ENCODE measurements at places on chromosomes 2 and 18.

DNA sequence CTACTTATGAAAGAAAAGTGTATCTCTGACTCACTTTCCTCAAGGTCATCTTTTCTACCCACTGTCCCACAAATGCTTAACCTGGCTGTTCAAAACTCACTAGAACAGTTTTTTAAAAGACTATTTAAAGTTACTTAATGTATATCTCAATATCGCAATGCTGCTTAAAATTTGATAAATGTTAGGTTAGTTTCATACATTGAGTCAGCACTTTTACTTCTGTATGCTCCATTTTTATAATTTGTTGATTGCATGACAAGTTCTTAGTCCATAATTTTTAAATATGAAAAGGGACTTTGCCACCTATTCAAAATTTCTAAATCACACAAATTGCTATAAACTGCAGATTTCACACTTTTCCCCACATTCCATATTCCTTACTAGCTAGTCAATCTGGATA, 231.7 kb upstream of the SLC39A10 start:
- DNase-seq = no peak

DNA sequence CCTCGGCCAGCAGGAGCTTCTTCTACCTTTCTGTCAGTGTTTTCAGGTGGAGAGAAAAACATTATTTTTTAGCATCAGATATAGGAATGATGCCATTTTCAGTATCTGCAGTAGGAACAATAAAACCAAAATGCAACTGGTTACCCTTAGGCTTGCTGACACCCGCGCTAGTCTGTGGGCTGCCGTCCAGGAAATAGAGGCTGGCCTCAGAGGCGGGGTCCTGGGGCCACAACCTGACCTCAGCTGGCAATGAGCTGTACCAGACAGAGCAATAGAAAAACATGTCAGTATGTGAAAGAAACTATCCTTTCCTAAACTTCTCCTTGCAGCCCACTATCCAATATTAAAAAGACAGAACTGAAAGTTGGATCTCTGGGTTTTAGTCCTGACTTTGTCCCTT, 4.6 kb upstream of the ST6GAL2 start:
- DNase-seq = no peak

DNA sequence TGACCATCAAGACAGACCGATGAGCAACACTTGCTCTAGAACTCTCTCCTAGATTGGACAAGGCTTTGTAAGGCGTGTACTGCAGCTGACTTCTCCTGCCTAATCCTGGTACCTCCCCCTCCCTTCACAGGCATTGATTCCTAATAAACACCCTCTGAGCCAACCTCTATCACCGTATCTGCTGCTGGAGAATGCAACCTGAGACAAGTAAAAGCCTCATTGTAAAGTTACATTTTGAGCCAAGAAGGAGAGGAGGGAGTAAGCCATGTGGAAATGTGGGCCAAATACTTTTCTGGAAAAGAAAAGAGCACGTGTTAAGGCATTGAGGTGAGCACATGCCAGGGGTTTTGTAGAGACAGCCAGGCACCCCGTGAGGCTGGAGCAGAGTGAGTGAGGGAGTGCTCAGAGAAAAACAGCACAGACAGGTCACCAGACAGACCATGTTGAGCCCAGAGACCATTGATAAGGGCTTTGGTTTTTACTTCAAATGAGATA, 2.6 kb upstream of the WDFY1 start:
- DNase-seq = no peak

DNA sequence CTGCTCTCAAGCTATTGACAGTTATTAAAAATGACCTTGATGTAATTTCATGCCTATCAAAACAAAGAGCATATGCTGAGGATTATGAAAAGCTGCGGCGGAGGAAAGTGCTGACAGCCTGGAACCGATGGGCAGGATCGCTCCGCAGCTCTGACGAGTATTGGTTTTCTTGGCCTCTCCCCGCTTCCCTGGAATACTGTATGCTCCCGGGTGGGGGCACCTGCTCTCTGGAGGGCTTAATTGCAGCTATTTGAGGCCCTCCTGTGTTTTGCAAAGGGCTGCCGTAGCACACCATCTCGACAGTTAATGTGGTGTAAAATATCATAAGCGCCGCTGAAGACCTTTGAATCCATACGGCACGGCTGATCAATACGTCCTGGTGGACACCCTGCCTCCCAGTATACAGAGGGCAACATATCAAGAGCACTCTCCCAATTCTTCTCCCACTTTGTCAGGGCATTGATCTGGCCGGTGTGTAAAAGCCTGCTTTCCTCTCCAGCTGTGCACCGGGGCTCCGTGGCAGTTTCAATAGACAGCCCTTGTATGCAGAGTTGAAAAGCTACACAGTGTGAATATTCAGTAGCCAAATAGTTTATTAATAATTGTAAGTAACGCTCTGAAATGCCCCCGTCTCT, 662.4 kb downstream of the GALR1 start:
- DNase-seq = no peak

DNA sequence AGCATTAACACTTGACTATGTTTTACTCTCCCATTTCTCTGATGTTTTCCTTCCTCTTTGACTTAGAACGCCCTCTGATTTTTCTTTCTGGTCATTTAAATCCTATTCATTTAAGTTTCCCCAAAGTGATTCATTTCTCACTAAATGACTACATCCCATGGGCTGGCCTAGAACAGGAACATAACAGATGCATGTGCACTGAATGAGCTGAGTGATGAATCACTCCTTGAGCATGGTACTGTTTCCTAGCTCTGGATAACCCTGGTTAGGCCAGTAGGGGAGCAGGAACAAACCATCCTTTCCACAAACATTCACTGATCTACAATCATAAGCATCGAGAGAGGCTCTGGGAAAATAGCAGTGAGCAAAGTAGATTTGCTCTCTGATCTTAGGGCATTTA, 221.9 kb upstream of the SETBP1 start:
- no peak for DNase-seq

GRCh38 chr2:228675646-228676045, 494.2 kb upstream of the SPHKAP start:
- no peak for DNase-seq

DNA sequence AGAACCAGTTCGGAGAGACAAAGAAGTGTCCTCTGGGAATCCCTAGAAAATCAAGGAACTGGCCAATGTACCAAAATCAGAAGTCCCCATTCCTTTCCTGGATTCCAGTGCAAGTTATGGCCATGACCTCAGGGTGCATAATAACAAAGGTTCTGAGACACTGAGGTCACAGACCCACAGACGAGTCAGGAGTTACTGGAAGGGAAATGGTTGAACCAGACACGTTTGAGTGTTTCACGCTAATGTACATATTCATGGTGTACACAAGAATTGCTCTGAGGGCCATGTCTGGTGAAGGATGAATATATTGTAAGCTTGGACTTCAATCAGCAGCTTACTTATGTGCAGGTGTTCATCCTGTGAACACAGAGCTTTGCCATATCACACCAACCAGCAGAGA, 58.6 kb upstream of the KLHL29 start:
- DNase-seq = no peak

GRCh38 chr2:20241973-20242726, 17.2 kb upstream of the SDC1 start:
- no peak for DNase-seq

GRCh38 chr2:60891180-60891579, 9.8 kb downstream of the REL start:
- no peak for DNase-seq

DNA sequence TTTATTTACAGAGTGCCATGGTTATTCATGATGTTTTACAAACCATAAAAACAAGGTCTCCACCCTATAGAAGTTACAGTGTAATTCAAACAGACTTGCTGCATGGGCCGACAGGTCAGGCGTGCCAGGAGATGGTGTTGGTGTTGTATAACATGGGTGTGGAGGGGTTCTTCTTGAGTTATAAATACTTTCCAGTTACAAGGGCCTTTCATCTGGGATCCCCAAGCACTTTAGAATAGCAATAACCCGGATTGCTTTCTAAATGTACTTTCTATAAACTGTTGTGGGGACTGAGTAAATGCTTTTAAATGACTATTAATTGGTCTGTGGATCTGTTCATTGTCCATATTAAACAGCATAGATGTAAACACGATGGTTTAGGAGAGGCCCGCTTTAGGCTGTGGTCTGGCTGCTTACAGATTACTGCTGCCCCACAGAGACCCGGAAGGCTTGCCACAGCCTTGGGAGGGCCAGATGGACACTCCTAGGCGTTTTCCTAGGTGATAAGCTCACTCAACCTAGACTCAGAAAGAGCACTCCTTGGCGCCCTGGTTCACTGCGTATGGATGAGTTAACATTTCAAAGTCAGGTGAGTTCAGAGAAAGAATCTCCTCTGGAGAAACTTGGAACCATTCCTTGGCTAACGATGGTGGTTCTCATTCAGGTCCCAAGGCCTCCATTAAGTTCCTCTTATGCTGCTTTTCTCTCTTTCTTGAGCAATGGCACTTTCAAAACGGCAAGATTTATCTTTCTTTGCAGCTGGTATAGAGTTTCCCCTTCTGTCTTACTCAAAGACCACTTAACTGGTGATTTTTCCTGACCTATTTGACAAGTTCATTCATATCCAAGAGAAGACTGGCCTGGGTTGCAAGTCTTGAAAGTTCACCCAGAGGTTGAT, 3.6 kb upstream of the KIAA2012 start:
- DNase-seq = no peak

GRCh38 chr18:39053571-39053970, 1488.0 kb upstream of the CELF4 start:
- DNase-seq = no peak

DNA sequence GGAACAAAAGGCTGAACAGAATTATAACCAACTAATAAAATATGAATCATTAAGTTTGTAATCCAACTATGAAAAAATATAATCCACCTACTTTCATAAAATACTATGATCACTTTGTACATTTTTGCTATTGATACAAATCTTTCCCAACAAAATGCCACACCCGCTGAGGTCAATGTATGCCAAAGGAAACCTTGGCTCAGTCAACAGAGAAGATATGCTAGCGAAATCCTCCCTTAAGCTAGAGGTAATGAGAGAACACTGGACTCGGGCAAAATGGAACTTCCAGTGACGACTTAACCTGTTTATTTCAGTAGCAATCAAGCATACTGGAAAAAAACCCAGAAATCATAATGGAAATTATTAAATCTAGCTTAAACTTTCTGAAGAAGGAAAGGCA, 81.5 kb downstream of the NOL10 start:
- DNase-seq = no peak

DNA sequence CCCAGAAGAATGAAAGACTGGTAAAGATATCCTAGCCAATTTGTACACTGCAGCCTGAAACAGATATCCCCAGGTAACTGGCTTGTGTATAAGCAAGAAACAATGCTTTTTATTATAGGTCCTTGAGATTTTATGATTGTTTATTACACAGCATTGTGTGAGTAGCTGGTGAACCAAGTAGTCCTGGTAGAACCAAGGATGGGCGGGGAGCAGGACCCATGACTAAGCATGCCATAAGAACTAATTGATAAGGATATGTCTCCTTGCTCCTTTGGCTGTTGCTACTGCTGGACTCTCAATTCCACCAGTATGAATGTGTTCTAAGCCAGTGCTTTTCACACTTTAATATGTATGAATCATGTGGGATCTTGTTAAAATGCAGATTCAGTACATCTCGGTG, 12.3 kb upstream of the ALMS1 start:
- no peak for DNase-seq

DNA sequence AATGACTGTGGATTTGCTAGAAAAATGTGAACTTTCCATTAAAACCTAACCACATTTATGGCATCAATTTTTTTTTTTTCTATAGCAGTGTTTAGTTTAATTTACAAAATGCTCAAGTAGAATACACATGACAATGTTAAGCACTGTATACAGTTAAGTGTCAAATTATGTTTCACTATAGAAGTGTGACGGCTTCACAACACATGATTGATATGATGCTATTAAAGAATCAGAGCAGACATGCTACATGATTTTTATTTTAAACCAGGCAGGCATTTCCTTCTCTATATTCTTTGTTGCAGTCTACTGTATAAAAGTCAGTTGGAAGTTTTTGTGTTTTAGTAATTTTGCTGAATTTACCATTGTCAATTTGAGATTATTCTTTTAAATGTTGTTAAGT, 43.6 kb downstream of the PROKR1 start:
- DNase-seq = no peak

DNA sequence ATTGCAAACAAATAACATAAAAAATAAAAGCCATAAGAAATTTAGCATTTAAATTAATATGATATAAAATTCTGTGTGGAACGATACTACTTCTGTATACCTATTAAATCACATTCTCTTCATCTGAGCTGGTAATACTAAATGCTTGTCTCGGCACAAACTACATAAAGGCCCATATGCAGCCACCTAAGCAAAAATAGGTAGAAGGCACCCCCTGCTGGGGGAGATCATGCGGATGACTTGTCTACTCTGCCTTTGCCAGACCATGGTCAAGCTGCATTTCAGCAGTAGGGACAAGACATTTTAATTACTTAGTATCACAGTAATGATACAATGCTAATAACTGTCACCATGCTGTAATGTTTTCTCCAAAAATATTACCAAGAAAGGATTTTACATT, 108.0 kb downstream of the CDH19 start:
- no peak for DNase-seq

- DNase-seq = no peak
These were observed 41.1 kb downstream of the STK17B start for GRCh38 chr2:196130039-196130825.

GRCh38 chr2:53960476-53960875, 10.3 kb downstream of the PSME4 start:
- no peak for DNase-seq

Measured in T-cell (primary cell).